ENCODE measurements at places on chromosomes 6 and 20. TPM values are rescaled to one million over a fixed set of nuclear protein-coding genes. Genes with fewer than 3 reads are reported as not detected.
A peak's percentile ranks its signal among the peaks of the same experiment; 100 is the strongest.

The PPP1R3D gene
- 7.6 TPM for total RNA-seq

DNA sequence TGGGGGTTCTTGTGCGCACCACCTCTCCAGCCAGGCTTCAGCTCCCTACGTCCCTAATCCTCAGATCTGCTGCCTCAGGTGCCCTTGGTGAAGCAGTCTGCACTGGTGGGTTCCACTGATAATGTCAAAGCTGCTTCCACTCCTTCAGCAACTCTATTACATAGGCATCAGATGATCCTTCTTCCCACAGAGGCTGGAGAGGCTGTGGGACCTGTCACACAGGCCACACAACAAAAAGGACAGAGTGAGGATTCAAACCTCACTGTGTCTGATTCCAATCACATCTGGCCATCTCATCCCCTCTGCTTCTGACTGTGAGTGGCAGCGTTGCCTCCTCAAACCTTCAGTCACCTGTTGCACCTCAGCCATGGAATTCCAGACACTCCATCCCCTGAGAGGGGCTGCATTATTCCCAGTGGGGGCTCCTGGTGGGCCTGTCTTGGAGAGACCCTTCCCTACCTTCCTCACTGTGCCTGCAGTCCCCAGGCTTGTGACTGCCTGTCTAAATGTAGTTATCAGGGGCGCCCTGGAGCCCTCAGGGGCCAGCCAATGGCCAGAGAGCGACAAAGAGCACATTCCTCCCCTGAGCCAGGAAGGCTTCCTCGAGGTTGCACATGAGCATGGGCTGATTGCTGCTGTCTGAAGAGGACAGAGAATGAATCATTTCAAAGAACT, 211.4 kb upstream of the ECI2 start:
- DNase-seq, result no peak

The IYD gene
- total RNA-seq, result 0.07 TPM

The COL9A3 gene
- total RNA-seq, result 0.20 TPM

DNA sequence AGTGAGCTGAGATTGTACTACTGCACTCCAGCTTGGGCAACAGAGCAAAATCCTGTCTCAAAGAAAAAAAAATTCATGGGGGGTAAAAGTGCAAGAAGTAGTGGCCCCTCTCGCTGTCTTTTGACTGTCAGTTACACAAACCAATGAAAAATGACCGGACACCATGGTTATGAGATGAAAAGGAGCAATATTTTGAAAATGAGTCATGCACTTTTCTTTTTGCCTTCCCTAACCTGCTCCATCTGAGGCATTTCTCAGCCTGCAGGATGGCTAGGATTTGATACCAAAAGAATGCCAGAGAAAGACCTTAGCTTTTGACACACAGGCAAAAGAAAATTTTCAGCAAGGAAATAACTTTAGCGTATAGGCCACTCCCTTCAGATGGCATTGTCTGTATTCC, 181.7 kb upstream of the ARID1B start:
- no peak for DNase-seq

The PROCR gene
- total RNA-seq, result 561 TPM

- no peak for DNase-seq
These were observed 83.2 kb downstream of the GCLC start for GRCh38 chr6:53461696-53462095.

The FOXC1 gene
- 13.8 TPM for total RNA-seq

DNA sequence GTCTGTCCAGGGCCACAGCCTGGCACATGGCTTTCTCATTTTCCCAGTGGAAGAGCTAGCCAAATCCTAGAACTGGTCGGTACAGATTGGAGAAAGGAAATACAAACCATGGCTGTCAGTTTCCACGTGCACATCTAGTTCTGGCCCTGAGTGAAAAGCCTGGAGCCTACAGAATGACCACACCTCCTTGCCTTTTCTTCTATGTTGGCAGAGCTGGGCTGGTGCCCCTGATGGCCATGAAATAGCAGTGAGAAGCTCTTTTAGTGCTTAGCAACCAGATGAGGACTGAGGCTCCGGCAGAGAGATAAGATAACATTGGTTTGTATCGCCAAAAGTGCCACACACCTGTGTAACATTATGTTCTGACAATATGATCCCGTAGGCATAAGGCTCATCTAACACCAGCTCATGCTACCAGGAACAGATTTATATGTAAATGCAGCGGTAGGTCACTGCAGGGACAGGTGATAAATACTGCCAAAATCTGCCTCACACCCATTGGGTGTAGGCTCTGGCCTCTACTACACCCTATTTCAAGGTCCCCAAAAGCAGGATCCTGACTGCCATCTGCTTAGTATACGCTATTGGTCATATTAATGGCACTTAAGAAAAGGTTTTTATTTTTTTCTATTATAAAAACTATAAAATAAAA, 39.9 kb upstream of the TBC1D7 start:
- DNase-seq, result no peak

DNA sequence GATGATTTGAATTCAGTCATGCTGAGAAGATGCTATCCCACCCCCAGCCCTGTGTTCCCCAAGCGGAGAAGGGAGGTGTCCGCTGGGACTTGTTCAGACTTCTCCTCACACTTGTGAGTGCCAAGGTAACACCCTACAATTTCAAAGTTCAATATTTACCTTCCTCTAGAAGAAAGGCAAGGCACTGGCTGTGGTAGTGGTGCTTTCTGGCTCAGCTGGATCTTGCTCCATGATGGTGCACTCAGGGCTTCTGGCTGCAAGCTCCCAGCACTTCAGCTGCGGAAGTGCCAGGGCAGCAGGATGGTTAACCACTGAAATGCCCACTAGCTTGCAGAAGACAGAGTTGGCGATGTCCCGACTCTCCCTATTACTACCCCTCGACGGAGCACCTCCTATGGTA, 135.4 kb downstream of the MTFR2 start:
- DNase-seq, result no peak

DNA sequence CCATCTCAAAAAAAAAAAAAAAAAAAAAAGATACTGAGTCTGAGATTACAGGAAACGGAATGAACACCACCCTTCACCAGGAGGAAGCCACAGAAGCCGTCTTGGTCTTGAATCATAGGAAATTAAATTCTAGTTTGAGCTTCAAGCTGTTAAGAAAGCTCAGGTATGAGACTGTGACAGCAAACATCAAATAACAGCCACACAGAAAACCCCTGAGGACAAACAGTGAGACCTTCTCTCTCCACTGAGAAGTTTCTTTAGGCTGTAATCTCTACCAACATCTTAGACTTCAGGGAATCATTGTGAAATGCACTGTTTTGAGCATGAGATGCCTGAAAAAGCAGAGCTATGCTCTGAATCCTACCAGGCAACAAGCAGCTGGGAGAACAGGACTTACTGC, 30.8 kb downstream of the PDE10A start:
- DNase-seq, result no peak

GRCh38 chr6:41638935-41639808, 904 bp downstream of the MDFI start:
- no peak for DNase-seq

GRCh38 chr6:3811191-3811590, 38.0 kb upstream of the FAM50B start:
- no peak for DNase-seq

GRCh38 chr6:123276546-123276980, 280.5 kb downstream of the CLVS2 start:
- DNase-seq, result no peak

The DUSP15 gene
- total RNA-seq, result not detected

DNA sequence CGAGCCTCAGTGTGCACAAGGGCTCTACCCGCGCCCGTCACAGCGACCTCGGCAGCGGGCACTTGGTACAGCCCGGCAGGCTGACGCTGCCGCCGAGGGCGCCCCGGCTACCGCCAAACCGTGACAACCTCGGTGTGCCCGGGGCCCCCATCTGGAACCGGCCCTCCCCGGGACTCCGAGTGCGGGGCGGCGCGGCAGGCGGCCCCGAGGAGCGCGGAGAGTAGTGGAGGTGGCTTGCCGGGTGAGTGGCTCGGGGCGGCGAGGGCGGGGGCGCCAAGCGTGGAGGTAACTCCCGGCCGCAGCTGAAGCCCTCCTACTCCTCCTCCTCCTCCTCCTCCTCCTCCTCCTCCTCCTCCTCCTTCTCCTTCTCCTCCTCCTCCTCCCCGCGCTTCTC, at the start of gene ISM1:
Gene ISM1, plus strand, starts transcription at position 371 of the 394 bp plus-strand sequence. CDS start 503 bp downstream, outside the sequence.
- no peak for DNase-seq

DNA sequence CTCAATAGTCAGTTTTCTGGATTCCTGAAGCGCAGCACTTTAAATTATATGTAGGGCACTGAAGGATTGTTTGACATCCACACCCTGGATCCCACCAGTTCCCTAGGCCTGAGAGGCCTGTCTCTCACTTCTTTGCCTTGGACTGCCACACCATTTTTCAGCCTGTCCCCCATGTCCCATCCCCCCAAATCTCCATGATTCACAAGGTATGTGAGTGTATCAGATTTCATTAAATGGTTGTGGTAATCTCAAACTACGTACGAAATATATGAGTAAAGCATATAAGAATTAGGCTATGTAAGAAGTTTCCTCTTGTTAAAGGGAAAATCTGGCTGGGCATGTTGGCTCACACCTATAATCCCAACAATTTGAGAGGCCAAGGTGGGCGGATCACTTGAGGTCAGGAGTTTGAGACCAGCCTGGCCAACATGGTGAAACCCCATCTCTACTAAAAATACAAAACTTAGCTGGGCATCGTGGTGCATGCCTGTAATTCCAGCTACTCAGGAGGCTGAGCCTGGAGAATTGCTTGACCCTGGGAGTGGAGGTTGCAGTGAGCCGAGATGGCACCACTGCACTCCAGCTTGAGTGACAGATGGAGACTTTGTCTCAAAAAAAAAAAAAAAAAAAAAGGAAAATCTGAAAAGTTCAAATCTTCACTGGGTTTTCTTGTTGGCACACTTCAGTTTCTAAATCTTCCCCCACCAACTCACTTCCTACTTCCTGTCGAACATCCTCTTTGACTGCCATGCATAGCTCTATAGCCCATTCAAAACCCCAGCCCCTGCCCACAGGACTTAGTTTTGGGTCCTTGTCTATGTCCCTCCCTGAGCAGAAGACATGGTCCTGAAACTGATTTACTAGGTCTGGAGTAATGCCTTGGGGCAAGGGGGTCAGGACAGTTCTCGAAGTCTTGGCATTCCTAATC, 97.3 kb upstream of the SHLD1 start:
- DNase-seq, result no peak

DNA sequence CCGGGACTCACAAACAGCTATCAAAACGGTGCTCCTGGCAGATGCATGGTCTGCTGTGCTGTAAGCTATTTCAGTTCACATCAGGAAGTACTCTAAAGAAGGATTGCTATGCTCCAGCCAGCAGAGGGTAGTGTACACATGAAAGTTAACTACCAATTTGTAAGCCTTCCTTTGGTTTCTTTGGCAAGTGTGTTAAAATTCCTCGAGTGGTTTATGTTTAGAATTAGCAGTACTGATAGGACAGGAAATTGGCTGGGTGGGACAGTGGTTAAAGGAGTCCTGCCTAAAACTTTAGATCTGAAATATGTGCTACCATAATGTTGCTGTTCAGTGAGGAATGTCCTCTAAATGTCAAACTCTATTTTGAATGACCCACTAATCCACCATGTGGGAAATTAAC, 47.4 kb downstream of the TRMT11 start:
- DNase-seq, result peak; percentile 49

The FOXA2 gene
- total RNA-seq, result not detected

The CLPSL1 gene
- not detected for total RNA-seq

The MYMX gene
- total RNA-seq, result 0.13 TPM

GRCh38 chr20:11090751-11091150, 417.0 kb upstream of the JAG1 start:
- DNase-seq, result no peak

GRCh38 chr6:31871046-31871659, 7.6 kb downstream of the SLC44A4 start:
- DNase-seq, result no peak

GRCh38 chr6:52077180-52077884, 10.1 kb downstream of the PKHD1 start:
- no peak for DNase-seq

DNA sequence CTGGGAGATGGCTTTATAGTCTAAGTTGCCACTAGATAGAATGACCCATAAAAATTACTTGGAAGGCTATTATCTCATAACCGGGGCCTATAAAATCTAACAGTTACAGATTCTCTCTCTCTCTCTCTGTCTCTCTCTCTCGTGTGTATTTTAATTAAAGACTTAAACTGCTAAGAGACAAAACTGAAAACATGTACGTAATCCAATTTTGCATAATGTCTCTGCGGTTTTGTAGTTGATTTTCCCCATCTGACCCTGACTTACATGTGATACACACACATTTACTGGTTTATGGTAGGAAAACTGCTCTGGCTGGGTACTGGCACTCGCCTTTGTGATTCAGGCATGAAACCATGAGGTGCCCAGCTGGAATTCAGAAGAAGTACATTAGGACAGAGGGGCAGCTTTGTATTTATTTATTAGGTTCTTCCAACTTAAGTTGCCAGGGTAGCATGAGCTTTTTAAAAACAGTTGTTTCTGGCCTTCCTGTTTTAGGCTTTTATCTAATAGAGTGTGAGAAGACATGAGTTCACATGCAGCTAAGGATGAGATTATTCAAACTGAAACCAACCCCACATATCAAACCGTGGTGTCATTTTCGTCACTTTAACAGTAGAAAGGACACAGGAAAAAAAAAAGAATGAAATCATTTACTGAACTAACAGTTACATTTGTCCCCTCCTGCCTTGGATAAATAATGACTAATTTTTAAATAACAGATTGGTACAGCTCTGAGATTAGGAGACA, 182.5 kb downstream of the GMPR start:
- no peak for DNase-seq

DNA sequence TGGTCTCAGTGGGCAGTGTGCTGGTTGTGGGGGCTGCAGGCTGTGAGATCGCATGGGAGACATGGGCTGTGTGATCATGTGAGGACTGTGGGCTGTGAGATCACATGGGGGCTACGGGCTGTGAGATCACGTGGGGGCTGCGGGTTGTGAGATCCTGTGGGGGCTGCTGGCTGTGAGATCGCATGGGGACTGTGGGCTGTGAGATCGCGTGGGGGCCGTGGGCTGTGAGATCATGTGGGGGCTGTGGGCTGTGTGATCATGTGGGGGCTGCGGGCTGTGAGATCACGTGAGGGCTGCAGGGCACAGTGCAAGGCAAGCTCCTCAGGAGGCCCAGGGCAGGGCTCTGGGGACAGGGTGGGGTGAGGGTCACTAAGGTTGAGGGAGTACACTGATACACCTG, 140.5 kb upstream of the CST7 start:
- no peak for DNase-seq

DNA sequence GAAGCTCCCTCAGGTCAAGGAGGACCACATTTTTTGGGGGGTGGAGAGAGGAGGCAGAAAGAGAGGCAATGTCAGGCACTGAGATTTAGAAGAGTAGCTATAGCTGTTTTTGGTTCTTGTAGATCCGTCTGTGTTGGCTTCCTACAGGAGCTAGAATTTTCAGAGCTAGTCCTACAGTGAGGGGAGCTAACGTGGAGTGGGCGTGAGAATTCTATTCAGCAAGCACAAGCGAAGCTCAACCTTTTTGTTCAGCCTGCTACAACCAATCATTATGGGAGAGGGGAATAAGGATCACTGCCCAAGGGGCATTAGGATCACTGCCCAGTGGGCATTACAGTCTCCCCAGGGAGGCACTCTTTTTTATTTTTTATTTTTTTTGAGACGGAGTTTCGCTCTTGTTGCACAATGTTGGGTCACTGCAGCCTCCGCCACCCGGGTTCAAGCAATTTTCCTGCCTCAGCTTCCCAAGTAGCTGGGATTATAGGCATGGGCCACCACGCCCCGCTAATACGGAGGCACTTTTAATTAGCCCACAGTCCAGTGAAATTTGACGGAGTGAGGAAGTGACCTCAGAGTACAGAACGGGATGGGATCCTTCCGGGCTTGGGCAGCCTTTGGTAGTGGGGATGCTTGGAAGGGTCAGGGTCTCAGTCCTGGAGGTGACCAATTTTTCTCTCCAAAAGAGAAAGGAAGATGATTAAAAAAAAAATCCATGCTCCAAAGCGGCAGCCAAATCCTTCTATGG, 1.1 kb upstream of the PANK2 start:
- DNase-seq, result no peak

- DNase-seq, result no peak
These were observed 100.6 kb downstream of the SOX4 start for GRCh38 chr6:21694168-21694567.

The DYNLT1 gene
- total RNA-seq, result 129 TPM
